Esophagus squamous epithelium (tissue), 5 donors: ENCODE measurements at places on chromosomes 1 and 21.

GRCh38 chr1:15714406-15715136 is 21.5 kb upstream of the SLC25A34 start:
- DNase-seq = no peak

DNA sequence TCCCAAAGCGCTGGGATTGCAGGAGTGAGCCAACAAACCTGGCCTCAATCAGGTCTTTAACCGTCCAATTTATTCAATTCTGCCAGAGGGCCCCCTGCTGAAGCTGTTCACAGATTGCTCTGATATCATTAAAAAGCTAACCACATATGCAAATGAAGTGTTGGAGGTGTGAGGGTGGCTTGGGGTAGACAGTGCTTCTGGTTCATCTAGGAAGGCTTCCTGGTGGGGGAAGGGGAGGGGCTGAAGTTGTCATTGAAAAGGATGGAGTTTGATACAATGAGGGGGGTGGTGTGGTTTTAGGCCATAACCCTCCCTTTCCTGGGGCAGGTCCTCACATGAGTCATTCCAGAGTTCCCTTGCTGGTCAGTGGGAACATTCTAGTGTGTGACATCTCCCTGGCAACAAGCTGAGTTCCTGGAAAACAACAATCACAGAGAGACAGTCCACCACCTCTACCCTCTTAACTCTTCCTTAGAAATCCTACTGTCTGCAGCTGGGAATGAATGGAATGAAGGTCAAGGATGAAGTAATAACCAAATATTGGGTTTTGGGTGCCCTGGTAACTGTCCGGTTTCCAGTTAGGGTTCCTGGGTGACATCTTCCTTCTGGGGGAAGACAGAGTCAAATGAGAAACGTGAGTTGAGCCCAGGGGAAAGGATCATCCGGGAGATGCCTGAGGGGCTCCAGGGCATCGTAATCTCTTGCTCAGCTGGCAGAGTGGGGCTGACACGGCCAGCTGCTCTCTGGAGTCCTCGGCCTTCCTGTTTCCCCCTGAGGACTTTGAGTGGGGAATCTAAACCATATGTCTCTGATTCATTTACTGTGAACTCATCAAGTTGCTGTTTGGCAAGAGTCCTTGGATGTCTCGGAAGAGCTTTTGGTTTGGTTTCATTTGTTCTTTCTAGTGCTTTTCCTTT is 32.2 kb downstream of the BATF3 start:
- DNase-seq = no peak

GRCh38 chr1:37655274-37655673 is 20.6 kb upstream of the RSPO1 start:
- no peak for DNase-seq

DNA sequence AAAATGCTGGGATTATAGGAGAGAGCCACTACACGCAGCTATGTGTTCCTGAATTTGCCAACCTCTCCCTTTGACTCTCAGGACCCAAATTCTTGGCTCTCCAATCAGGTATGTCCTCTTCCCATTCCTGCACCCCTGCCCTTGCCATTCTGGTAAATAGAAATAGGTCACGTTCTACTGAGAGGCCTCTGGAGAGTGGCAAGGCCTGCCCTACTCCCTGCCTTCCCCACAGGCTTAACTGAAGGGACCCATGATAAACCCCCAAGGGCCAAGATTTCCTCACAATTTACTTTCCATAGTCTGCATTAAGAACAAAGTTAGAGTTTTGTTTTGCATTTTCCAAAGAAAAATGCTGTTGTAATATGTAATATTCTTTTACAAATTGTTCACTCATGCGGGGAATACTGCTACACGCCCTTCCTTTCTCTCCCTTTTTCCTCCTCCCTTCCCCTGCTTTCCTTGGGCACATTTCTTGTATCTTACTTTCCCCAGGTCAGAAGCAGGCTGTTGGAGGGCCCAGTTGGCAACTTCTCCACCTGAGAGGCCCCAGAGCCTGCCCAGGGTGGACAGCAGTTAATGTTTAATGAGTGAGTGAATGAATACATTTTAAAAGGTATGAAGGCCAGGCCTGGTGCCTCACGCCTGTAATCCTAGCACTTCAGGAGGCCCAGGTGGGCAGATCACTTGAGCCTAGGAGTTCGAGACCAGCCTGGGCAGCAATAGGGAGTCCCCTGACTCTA is 33.9 kb upstream of the PUM1 start:
- DNase-seq = no peak

DNA sequence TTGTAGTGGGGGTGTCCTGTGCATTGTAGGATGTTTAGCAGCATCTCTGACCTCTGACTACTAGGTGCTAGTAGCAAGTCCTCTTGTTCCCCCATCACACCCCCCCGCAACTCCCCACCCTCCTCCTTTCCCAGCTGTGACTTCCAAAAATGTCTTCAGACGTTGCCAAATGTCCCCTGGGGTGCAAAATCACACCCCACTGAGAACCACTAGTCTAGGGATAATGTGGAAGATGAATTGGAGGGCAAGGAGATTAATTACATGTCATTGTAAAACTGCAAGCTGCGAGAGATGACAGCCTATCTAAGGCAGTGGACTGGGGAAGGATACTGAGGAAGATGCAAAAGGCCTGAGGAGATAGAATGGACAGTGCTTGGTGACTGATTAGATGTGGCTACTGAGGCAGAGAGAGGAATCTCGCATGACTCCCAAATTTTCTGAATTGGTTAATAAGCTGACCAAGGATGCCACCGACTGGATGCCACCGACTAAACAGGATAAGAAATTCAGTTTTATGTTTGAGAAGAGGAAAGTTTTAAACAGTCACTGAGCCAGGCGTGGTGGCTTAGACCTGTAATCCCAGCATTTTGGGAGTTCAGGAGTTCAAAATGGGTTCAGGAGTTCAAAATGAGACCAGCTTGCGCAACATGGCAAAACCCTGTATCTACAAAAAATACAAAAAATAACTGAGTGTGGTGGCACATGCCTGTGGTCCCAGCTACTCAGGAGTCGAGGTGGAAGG is 3.1 kb upstream of the JAK1 start:
- DNase-seq = no peak

GRCh38 chr1:1703796-1704195 is 11.2 kb upstream of the SLC35E2B start:
- no peak for DNase-seq

DNA sequence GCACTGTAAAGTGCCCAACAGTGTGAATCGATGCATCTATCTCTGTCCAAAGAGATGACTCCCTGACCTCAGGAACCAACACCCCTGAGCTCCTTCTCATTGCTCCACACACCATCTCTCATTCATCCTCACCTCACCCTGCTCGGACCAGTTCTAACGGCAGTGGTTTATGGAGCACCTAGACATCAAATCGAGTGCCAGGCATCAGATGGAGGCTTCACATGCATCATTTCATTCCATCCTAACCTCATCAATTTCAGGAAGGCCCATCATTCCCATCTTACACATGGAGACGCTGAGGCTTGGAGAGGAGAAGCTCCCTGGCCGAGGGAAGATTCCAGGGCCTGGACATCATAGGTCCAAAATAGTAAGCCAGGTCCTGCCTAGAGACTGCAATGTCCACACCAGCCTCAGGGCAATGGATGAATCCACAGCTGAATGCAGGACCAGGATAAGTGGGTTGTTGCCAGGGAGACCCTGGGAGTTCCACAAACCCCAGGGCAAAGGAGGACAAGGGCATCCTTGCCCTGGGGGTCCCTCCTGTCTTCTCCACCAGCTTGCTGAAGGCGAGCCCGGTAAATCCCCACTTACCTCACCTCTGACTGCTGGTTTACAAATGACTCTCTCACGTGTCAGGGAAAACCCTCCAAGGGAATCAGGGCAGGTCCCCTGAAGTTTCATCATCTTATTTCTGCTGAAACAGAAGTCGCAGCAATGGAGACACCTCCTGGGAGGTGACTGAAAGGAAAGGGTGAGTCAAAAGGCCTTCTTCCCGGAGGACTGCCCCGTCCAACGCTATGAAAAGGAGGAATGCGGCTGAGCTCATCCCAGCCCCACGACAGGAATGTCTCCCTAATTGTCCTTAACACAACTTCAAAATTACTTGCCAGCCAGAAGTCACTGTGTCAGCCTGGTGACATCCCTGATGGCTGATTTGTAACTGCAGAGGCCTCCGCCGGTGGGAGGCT is 9.0 kb upstream of the IFFO2 start:
- DNase-seq = no peak

DNA sequence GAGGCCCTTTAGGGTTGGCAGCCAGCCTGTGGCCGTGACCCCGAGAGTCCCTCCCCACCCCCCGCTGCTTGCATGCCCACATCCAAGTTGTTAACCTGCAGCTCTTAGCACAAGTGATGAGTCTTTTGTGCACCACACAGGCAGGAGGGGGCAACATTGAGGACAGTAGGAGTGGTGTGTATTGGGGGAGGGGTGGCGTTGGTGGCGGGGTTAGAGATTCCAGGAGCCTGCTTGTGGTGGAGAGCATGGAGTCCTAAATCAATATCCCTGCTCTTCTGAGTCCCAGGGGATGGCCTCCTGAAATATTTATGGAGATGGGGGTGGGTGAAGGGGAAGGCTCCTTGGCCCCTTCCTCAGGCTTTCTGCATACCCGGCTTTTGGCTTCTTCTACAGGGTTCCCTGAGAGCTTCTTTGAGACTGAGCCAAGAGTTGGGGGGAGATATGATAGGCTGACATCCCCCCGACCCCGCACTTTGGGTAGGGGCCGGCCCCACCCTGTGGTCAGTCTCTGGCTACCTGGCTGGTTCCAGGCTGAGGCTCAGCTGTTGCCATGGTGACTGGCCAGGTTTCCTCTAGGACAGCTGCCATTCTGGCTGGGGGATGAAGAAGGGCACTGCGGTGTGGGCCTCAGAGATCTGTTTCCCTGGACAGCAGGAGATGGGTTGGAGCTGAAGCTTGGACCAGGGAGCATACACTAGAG is 5.0 kb downstream of the CHRNB2 start:
- DNase-seq = no peak

GRCh38 chr1:97082160-97082848 is 360.7 kb downstream of the PTBP2 start:
- no peak for DNase-seq

GRCh38 chr1:166167572-166167925 is 748 bp upstream of the FAM78B start:
- no peak for DNase-seq

- no peak for DNase-seq
Measured at GRCh38 chr1:185349556-185349955, 32.5 kb upstream of the IVNS1ABP start.

GRCh38 chr1:68495968-68496679 is 758 bp downstream of the DEPDC1 start:
- DNase-seq = no peak

DNA sequence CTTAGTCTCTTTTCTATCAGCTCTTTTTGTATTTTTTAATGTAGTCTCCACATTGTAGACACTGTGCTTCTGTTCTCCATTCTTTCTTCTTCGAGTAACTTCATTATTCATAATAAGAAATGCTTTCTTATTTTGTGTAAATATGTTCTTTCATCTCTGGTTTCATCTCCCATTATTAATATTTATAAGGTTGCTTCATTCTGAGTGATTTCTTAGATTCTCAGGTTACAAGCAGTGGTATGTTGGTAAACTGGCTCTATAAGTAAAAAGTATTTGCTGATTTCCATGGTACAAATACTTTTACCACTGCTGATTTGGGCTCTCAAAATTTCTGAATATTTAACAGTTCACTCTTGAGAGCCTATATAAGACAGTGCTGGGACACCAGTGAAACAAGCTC is 81.3 kb downstream of the CDC14A start:
- DNase-seq = no peak

DNA sequence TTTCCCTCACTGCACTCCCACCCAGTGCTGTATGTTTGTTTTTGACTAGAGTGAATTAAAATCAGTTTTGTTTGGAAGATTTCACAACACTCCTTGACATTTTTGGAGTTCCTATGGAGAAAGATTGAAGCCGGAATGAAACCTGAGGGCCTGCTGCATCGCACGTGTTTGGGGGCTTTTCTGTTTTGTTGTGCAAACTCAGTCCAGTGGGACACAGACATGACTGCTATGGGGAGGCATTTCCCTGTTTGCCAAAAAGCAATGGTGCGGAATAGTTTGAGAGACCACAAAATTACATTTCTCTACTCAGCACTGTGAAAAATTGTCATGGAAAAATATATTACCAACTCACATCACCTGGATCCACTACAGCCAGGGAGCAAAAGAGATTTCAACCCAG is 43.8 kb upstream of the KCNE2 start:
- no peak for DNase-seq
